ENCODE measurements at places on chromosomes 7 and 10.

DNA sequence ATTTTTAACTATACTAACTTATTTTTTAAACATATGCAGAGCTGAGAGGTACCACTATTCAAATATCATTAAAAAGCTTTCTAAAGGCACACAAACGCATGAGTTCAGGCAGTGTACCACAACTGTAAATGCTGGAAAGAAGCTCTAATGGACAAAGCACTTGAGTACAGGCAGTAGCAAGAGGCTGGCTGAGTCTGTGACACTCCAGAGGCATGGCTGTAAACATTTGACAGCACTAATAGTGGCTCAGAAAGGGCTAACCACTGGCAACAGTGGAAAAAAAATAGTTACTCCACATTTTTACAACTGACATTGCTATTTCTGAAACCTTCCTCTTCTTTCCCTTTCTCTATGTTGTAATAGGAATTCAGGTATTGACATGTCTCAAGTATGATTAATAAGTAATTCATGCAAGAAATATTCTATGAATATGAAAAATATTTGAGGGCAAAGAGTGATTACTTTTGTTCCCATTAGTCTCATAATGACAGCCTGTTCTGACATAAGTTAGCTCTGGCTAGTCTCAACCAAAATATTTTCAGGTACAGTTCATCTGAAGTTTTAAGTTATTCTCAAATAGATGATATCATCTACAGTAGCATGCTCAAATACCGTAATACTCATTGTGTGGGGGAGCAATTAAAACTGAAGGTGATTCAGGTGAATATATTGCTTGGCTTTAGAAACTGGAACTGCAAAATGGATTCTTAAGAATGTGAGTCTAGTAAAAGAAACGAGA, 324.0 kb upstream of the POT1 start:
- DNase-seq: no peak

DNA sequence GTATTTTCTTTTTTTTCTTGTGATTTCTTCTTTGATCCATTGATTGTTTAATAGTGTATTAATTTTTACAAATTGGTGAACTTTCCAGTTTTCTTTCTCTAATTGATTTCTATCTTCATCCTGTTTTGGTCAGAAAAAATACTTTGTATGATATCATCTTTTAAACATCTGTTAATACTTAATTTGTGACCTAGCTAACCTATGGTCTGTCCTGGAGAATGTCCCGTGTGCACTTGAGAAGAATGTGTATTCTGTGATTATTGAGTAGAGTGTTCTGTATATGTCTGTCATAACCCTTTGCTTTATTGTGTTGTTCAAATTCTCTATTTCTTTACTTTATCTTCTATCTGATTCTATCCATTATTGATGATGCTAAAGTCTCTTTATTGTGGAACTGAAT, 65.8 kb upstream of the ZEB1 start:
- DNase-seq: no peak

GRCh38 chr10:73414230-73414945, 530 bp upstream of the ANXA7 start:
- DNase-seq: no peak

DNA sequence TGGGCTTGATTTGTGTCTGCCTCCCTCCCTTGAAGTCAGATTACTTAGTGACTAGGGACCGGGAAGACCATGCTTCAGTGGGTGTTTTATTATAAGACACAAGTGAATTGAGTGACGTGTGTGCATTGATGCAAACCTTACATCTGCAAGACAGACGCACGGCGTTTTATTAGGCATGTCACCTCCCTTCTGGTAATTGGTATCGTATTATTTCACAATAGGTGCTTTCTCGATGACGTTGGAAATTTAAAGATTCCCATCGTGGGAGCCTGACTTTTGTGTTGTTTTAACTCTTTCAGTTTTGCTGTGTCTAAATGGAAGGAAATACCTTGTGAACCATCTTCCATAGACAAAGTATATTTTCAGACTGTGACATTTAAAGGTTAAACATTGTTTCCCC, 132.6 kb downstream of the INSYN2A start:
- DNase-seq: no peak

DNA sequence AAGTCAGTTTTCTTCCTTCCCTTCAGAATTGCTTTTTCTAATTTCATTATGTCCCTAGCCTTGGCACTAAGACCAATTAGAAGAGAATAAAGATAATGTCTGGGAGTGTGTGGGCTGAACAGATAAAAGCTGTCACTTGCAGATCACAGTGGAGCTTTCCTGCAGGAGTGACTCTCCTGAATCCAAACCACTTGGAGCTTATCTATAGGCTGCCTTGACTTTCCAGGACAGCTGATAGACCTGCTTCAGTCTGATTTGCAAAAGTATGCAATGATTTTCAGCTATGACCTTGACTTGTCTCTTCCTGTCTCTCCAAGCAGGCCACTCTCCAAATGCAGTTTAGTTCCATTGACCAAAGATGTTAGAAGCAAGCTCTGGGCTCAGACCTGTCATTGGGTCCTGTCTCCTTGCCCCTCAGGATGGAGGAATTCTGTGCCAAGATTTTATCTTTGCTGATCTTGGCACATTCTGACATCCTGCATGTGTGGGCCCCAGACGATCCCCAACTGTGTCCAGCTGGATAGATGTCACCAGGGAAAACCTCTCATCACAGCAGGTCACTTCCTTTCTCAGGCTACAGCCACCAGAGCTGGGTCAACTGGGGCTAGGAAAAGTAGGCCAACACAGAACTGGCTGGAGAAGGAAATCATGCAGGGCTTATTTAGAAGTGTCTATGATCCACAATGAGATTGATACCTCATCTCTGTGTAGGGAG, 120.9 kb upstream of the ZNF438 start:
- no peak for DNase-seq

- DNase-seq: no peak
Observed at GRCh38 chr10:124266468-124267230, 152.1 kb downstream of the OAT start.

- DNase-seq: no peak
Observed at GRCh38 chr7:91137153-91137787, 127.0 kb upstream of the FZD1 start.

- no peak for DNase-seq
Observed at GRCh38 chr7:67842571-67842970, 845.9 kb downstream of the TYW1 start.

GRCh38 chr7:70886547-70886946, 245.4 kb upstream of the GALNT17 start:
- DNase-seq: no peak

GRCh38 chr10:91339729-91340128, 70.4 kb upstream of the HECTD2 start:
- DNase-seq: no peak

- no peak for DNase-seq
Observed at GRCh38 chr7:107955394-107955793, 47.6 kb downstream of the LAMB1 start.

- no peak for DNase-seq
Observed at GRCh38 chr7:150992833-150993302, 2.1 kb downstream of the NOS3 start.

DNA sequence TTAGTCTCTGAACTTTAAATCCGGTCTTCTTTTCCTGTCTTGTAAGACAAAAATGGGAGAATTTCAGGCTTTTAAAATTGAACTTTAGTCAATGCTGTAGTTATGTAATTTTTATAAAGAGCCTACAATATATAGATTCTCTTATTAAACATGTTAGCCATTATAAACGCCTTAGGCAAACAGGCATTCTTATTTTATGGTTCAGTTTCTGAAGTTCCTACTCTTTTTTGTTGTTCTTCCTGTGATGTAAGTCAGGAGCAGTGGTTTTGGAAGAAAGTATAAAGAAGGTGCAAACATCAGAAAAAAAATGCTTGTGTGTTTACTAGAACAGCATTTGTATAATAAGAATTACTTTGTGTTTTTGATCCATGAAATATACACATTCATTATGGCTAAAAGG, 41.6 kb downstream of the BICC1 start:
- no peak for DNase-seq

DNA sequence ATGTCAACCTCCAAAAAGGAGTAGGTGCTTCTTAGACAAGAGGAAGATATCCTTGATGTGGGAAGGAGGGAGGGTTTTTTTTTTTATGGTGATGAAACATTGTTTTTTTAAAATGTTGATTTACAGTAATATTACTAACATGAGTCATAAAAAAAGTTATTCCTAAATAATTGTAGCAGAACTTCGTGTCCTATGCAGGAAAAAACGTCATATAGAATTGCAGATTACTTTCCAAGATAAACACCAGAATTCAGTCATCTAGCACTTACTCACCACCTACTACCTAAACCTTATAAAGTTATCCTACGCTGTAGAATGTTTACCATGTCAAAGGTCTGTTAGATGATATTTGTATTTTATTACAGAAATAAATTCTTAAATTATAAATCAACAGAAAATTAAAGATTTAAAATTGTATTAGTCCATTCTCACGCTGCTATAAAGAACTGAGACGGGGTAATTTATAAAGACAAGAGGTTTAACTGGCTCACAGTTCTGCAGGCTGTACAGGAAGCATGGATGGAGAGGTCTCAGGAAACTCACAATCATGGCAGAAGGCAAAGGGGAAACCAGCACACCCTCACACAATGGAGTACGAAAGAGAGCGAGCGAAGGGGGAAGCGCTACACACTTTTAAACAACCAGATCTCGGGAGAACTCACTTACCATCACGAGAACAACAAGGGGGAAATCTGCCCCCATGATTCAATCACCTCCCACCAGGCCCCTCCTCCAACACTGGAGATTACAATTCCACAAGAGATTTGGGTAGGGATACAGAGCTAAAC, 105.2 kb upstream of the NEBL start:
- no peak for DNase-seq

DNA sequence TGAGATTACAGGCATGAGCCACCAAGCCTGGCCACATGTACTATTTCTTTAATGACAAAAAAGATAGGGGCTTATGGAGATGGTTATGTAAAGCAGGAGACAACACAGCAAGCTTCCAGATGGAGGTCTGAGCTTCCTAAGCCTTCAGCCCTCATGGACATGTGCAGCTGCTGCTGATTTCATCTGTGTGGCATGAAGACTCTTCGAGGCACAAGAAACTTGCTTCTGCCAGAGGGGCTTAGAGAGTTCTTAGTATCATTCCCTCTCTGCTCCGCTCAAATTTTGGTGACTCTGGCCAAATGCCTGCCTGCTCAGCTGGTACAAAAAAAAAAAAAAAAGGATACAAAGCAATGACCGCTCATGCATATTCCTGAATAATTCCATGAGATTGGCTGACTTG, 552.5 kb downstream of the TYW1 start:
- no peak for DNase-seq

- DNase-seq: no peak
Observed at GRCh38 chr7:2321020-2321419, 6.8 kb upstream of the SNX8 start.

GRCh38 chr7:45978731-45979211, 57.7 kb upstream of the IGFBP3 start:
- no peak for DNase-seq

DNA sequence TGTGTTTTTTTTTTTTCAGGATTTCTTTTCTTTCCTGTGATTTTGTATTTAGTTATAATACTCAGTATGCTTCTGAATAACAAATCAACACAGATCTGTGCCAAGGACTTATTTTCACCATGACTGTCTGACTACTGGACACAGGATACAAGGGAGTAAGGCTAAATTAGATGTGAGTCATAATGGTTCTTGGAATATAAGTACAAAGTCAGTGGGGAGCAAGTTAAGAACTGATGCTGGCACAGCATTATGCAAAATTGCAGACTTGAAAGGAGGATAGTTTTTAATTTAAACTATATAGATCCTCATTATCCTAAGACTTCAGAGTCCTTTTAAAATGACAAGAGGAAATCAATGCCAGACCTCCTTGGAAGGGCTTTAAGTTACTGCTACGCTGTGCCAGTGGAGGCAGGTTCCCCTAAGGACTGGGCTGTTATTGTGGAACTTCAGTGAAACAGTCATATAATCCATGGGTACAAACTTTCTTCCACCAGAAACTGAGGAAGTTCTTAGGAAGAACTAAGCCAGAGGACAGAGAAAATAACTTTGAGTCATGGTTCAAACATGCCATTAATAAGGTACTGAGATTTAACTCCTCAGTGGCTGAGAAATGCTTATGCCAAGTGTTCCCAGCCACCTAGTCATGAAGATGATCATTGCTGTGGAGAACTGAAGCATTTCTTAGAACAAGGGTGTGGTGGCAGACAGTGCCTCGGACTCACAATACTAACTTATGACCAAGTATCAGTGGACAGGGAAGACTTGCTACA, 531.2 kb downstream of the HTR7 start:
- DNase-seq: no peak

DNA sequence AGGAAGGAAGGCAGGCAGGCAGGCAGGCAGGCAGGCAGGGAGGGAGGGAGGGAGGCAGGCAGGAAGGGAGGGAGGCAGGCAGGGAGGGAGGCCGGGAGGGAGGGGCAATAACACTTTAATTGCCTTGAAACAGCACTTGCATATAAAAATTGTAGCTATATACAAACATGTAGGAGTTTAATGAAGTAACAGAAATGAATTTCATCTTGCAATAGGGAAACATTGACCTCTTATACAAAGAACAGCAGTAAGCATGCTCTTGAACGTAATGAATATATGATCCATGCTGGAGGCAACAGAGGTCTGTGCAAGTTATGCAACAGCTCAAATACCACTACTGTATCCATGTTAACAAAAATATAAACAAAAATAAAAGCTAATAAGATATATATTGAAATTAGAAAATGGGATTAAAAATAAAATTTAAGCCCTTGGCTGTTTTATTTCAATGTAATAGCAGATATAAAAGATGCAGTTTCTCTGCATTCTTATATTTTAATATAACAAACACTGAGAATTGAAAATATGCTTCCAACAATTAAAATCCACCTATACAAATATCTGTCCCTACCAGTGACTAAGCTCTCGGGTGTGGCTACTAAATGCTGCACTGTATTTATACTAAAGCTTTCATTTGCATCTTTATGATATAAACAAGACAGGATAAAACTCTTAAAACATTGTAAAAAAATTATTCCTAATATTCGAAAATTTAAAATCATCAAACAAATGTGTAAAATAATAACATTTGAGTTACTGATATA, 50.3 kb downstream of the CACNA2D1 start:
- no peak for DNase-seq

DNA sequence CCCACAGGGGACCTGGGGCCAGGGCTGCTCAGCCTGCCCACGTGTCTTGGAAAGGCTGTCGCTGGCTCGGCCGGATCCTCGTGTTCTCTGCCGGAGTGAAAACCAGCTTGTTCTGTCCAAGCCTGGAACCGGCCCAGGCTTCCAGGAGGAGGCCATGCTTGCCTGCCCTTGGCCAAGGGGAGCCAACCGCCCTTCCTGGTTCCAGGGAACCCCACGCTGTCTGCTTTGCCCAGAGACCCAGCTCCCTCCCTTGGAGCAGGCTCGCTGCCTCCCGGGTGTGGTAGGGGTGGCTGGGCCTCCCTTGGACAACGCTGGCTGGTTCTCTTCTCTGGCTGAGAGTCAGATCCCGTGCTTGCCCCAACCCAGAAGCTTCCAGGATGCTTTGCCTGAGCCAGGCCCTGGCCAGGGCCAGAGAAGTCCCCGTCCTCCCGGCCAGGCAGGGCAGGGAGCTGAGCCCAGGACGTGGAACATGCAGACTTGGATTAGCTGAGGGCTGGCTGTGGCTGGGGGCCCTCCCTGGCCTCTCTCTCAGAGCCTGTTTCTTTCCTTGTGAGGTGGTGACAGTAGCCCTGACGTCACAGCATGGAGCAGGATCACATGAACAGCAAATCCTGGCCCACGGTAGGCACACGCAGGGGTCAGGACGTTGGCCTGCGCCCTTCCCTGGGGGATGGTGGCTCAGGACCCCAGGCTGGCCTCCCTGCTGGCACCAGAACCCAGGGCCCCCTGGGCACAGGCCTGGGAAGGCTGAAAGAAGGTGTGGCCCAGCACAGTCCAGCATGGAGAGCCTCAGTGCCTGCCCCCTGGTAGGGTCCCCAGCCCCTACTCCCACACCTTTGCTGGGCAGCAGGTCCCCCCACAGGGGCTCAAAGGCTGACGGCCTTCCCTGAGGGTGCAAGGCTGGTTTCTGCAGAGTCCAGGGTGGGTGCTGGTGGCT, 67.5 kb downstream of the PWWP2B start:
- DNase-seq: no peak
